Anterior cingulate cortex (tissue), 58 donors: ENCODE measurements at places on chromosomes 11 and 22.
A peak's percentile ranks its signal among the peaks of the same experiment; 100 is the strongest.

GRCh38 chr11:125270711-125271110, 106.2 kb downstream of the PKNOX2 start:
- no peak for DNase-seq

DNA sequence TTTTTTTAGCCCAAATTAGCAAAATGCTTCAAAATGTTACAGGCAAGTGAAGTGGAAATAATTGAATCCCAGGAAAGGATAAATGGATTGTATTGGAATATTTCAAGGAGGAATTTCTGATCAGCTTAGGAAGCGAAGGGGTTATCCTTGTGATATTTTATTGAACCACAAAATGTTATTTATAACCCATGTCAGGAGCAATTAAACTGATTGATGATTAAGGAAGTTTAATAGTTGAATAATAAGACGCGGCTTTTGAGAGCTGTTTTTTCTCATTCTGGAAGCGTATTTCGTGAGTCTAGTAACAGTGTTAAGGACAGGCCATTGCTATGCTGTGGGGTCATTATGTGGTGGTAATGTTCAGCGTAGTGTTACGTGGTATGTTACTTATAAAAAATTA, 192.3 kb downstream of the TBC1D22A start:
- no peak for DNase-seq

DNA sequence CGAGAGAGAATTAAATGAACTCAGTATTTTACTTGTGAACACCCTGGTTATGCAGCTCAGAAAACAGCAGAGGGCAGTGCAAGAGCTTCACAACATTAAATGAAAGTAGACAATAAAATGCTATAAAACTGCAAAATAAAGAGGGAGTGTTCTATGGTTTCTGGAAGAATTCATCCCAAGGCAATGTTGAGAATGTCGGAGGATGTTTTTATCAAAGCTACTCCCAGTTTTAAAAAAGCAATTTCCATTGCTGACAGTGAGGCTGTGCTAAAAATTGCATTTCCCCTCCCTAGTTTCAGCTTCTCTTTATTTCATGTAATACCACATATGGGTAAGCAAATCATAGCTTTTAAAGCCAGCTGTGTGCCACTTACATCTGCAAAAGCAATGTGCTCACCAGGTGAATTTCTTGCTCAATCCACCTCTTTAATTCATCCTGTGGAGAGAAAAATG, 296.8 kb downstream of the RAB38 start:
- DNase-seq: no peak

DNA sequence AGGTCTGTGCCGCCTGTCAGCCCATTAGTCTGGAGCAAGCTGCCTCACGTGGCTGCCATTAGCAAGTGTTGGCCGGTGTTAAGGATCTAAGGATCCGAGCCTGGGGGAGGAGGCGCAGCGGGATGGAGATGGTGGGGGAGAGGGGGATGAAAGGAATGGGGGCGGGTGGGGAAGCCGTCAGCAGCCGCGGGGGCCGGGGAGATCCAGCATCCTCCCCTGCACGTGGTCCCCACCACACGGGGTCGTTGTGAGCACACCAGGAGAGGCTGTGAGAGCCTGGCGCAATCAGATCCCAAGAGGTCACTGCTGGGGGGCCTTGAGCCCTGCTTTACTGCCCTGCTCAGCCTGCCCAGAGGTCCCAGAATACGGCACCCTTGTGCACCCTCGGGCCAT, 7.3 kb downstream of the CABP7 start:
- DNase-seq: no peak

GRCh38 chr11:121961321-121961801, 154.7 kb downstream of the BLID start:
- no peak for DNase-seq

GRCh38 chr11:77080643-77081210, 14.0 kb downstream of the CAPN5 start:
- no peak for DNase-seq

GRCh38 chr11:68327586-68328370, 15.4 kb downstream of the LRP5 start:
- DNase-seq: no peak

- DNase-seq: no peak
These were observed 33.8 kb upstream of the SCUBE1 start for GRCh38 chr22:43376765-43377547.

GRCh38 chr11:33690290-33691065, 10.1 kb downstream of the C11orf91 start:
- peak; percentile 46 for DNase-seq

GRCh38 chr22:20586403-20586745, 79.0 kb downstream of the MED15 start:
- no peak for DNase-seq

DNA sequence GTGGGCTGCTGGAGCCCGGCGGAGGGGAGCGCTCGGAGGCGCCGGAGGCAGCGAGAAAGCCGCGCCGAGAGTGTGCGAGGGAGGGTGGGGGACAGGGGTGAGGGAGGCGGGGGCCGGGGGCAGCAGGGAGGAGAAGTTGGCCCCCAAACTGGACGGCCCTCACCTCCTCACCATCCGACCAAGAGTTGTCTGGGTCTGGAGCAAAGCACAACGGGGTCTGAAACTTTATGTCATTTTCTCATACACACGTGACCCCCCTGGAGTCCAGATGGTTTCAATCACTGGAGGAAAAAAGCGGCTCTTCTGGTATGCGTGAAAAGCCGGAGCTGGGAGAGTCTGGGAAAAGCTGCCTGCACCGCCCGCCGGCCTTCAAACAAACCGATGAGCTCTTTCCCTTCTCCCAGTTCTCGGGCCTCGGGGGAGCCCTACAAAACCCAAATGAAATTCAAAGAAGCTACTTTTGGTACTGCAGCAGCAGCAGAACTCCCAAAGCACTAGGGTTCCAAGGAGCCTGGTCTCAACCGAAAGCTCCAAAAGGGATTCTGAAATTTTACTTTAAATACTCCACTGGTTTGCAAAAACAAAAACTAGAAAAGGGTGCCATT, 39.7 kb upstream of the AKIP1 start:
- peak; percentile 16 for DNase-seq

- no peak for DNase-seq
These were observed 217.6 kb downstream of the CADM1 start for GRCh38 chr11:115286614-115287013.

DNA sequence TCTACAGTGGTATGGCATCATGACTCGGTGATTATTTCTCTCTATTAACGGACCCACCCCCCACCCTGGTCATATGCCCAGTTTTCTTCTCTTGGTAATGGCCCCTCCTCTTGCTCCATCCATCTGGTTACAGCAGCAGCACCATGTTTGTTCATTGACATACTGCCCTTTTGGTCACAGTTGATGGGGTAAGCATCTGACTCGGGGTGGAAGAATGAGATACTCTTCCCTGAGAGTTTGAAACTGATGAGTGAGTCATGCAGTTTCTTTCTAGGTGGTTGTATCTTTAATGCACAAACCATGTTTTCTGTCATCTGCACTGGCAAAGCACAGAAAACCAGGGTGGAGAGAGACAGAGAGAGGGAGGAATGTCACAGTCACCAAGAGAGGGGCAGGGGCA, 126.0 kb downstream of the SYN3 start:
- DNase-seq: no peak
